ENCODE measurements at places on chromosomes 3 and 15.

GRCh38 chr15:38004218-38004861 is 69.9 kb downstream of the TMCO5A start:
- DNase-seq: no peak

DNA sequence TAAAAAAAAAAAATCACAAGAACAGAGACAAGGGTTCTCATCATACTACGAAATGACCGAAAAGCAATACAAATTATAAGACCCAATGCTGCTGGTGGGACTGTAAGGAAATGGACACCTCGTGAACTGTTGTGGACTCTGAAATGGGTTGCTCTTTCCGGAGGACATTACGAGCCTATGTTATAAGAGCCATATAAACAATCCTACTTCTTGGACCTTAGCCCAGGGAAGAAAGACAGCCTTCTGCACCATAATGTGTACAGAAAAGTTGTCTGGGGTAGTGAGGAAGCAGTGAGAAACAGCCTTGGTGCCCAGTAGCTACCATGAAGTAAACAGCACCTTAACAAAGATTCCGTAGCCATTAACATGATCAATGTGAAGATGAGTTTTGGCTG is 2.7 kb downstream of the SLC22A14 start:
- DNase-seq: no peak

DNA sequence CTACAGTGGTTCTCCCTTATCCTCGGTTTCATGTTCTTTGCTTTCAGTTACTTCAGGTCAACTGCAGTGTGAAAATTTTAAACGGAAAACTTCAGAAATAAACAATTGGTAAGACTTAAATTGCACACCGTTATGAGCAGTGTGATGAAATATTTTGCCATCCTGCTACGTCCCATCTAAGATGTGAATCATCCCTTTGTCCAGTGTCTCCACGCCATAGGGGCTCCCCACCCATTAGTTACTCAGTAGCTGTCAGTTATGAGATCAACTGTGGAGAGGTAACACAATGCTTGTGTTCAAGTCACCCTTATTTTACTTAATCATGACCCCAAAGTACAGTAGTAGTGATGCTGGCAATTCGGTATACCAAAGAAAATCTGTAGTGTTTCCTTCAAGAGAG is 47.4 kb downstream of the TJP1 start:
- DNase-seq: no peak

DNA sequence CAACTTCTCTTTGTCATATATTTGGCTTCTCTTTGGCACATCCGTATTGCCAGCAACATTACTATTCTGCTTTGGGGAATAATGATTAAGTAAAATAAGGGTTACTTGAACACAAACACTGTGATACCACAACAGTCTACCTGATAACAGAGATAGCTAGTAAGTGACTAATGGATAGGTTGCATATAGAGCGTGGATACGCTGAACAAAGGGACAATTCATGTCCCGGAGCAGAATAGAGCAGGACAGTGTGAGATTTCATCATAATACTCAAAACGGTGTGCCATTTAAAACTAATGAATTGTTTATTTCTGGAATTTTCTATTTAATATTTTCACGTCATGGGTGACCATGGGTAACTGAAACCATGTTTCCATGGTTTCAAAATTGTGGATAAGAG is 54.1 kb downstream of the SCN5A start:
- no peak for DNase-seq

GRCh38 chr3:138395865-138396751 is 38.3 kb upstream of the ESYT3 start:
- no peak for DNase-seq

DNA sequence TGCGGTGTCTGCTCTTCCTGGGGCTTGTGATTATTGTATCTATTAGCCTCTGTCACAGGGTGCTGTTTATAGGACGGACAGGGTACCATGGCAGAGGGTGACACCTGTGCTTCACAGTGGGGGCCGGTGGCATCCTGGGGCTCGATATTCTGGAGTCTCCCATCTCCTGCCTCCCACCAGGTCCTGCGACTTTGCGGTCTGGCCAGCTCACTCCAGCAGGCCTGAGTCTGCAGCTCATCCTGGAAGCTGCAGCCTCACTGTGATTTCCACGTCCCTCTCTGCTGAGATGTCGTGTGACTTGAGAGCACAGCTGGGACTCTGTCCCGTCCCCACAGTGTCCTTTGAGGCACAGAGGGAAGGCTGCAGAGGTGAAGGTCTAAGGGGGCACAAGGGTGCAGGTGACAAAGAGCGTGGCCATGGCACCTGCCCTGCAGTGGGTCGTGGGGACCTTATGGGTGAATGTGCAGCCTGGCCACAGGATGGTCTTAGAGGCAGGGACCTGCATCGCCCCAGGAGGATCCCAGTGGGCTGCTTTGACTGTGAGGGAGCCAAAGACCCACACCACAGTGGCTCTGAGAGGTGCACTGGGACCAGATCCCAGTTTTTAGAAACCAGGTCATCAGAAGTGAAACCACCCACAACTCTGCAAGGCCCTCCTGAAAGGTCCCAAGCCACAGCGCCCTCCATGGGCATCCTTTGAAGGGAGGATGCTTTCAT is 172.8 kb downstream of the KLF13 start:
- DNase-seq: no peak

- no peak for DNase-seq
Measured at GRCh38 chr3:194035406-194036138, 100.4 kb upstream of the HES1 start.

- DNase-seq: no peak
Measured at GRCh38 chr3:184333190-184333589, 4.2 kb upstream of the FAM131A start.
